ENCODE measurements at places on chromosomes 12 and 14.

GRCh38 chr14:23600322-23600707 lies 21.7 kb upstream of the JPH4 start:
- no peak for DNase-seq

DNA sequence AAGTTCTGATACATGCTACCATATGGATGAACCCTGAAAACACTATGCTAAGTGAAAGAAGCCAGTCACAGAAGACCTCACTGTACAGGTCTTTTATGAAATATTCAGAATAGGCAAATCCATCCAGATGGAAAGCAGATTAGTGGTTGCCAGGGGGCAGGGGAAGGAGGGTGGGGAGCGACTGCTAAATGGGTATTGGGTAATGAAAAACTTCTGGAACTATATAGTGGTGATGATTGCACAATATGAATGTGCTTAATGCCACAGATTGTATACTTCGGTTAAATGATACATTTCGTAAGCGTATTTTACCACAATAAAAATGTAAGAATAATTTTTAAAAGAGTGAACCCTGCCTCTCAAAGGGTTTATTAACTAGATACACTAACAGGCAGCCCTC lies 11.8 kb upstream of the KSR2 start:
- DNase-seq: no peak

- DNase-seq: no peak
These were observed 78.1 kb upstream of the ST8SIA1 start for GRCh38 chr12:22412581-22412980.

DNA sequence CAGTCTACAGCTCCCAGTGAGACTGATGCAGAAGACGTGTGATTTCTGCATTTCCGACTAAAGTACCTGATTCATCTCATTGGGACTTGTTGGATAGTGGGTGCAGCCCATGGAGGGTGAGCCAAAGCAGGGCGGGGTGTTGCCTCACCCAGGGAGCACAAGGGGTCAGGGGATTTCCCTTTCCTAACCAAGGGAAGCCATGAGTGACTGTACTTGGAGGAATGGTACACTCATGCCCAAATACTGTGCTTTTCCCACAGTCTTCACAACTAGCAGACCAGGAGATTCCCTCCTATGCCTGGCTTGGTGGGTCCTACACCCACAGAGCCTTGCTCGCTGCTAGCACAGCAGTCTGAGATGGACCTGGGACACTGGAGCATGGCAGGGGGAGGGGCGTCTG lies 21.0 kb upstream of the ABCC9 start:
- DNase-seq: no peak

DNA sequence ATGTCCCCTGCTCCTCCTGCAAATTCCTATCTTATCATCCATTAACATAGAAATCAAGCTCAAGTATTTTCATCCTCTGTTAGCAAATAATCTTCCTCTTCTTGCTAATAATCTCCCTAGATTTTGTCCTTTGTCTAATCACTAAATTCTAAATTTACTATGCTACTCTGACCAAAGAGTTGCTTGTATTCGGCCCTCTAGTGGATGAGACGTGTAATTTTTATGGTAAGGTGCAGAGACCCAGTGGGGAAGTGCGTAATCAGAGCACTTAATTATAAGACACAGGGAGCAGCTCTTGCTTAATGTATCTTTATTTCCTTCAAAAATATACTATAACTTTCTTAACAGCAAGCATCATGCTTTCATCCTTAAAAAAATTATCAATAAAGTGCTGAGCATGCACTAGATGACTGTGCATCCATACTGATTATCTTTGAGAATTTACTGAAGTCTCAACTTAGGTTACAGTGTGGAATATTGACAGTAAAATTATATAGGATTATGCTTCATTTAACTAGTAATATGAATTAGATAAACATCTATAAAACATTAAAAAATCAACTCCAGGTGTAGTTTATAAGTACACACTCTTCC lies 212.6 kb downstream of the SLC16A7 start:
- DNase-seq: peak; percentile 66

DNA sequence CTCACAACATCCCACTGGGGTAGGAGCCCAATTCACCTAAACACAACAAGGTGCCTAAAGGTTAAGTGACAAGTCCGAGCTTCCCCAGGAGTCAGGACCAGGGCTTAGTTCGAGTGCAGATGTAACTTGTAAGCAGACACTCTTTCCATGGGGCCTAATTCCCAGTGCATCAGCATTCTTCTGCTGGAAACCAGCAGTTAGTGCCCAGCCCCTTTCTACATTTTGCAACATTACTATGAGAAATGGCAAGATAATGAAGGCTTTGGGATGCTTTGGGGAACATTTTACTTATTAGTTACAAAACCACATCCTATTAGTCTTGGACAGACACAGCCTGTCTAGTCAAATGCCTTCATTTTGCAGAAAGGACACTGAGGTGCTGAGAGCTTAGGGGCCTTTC lies 179.8 kb downstream of the CALM1 start:
- peak; percentile 63 for DNase-seq

- DNase-seq: no peak
These were observed 2.9 kb upstream of the P2RX7 start for GRCh38 chr12:121129811-121130147.

DNA sequence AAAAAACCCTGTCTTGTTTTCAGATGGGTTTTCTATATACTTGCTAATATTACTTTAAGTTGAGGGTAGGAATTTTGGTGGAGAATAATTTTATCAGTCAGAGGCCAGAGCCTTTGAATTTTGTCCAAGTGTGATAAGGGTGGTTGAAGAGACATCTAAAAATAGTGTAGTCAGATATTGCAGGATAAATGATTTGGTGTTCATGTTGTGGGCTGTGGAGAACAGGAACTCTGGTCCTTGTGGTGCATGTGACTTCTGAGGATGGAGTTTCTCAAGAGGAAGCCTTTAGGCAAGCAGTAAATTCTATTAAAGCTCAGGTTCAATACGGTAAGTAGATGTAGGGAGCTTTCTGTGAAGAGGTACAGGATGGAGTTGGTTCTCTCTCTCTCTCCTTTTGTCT lies 2.8 kb downstream of the ADAM21 start:
- DNase-seq: no peak

DNA sequence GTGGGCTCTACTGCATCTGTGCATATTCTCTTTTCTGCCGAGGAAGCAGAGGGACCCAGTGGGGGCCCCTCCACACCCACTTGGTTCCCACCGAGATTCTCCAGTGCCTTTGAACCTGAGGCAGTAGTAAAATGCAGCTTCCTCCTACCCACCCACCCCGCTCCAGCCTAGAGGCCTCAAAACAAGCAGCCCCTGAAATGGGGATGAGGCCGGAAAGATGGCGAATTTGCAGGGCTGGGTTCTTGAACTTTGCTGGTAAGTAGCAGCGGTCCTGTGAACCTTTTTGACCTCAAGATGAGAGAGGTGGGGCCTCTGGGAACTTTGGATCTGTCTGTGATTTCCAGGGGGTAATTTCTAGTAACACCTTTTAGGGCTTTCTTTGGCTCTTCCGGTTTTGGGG lies 15.4 kb downstream of the PLEKHG3 start:
- no peak for DNase-seq

DNA sequence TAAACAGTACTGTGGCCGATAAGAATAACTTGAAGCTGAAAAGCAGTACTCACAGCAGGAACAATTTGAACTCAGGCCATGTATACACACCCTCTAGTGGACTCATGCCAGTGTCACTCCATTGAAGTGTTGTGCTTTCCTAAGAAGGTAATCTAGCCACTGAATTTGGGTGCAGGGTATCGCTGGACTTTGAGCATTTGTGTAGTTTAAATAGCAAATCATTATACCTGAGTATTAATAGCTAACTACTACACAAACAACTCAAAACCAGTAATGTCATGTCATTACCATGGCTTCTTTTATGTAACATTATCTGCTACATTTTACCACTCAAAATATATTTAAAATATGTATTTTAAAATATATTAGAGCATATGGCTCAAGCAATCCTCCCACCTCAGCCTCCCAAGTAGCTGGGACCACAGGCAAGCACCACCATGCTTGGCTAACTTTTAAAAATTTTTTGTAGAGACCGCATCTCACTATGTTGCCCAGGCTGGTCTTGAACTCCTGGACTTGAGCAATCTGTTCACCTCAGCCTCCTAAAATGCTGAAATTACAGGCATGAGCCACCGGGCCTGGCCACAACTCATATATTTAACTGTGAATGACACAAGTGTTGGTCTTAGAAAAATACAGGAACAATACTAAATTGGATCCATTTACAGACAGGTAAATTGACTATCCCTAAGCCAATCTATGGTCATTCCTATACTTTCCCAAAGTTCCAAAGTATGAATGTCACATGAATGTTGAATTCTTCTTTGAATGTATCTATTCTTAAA lies 25.6 kb upstream of the ARID4A start:
- DNase-seq: peak; percentile 84

DNA sequence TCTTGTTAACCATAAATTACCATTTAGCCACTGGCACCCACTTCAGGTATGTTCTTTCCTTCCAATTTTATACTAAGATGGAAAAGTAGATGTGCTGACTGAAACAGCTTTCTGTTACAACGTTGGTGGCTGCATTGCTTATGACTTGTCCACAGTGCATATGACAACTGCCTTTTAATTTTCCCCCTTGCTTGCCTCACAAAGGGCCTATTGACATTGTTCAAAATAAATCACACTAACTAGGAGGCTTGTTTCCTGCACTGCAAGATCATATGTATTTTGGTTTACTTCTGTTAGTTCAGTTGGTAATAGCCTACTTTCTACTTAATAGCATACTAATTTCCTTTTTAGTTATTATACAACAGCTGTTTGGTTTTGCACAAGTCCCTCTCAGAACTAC lies 55.4 kb downstream of the SCAF11 start:
- no peak for DNase-seq

DNA sequence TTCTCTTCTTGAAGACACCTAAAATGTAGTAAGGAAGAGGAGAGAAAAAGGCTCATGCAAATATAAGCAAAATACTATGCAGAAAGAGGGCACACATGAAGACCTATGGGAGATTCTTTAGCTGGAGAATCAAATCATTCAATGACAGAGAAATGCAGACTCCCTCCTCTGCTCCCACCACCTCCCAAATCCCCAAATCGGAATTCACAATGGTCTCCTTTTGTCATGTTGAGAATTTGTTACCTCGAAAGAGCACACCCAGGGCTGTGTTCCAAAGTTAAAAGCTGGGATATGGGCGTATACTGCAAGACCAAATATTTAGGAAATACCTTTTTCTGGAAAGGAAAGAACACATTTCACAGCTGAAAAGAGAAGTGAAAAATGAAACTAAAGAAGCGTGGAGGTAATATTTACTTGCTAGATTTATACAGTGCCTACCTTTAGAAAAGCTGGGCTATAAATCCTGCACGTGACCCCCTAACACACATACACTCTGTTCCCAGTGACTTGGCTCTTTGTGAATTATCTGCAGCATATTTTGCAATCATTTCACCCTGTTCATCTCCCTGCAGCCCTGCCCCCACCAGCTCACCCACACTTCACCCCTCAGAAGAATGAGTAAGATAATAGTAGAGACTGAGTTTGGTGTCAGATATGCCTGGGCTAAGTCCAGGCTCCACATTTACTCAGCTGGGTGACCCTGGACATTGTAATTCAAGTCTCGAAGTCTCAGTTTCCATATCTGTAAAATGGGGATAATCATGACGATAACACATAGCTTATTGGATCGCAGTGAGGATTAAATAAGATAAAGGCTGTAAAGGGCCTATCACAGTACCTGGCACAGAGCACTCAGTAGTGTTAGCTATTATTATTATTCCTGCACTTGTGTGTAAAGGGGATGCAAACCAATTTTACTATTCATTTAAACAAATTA lies 2.9 kb upstream of the CACNA1C start:
- peak; percentile 36 for DNase-seq

DNA sequence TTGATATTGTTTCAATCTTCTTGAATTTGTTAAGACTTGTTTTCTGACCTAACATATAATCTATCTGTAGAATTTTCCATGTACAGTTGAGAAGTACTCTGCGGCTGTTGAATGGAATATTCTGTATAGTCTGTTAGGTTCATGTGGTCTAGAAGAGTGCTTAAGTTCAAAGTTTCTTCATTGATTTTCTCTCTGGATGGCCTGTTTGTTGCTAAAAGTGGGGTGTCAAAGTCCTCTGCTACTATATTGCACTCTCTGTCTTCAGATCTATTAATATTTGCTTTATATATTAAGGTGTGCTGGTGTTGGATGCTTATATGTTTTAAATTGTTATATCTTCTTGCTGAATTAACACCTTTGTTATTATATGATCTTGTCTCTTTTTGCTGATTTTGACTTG lies 290.9 kb upstream of the STXBP6 start:
- no peak for DNase-seq

DNA sequence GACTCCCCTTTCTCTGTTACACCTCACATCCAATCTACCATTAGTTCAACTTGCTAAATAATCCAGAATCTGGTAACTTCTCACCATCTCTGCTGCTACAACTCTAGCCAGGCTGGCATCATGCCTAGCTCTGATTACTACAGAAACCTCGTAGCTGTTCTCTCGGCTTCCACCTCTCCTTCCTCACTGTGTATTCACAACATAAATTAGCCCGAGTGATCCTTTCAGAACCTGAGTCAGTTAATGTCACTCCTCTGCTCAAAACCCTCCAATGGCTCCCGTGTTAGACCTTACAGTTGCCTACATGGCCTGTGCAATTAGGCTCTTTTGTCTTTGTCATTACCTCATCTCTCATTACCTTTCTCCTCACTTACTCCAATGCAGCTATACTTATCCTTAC lies 139.4 kb downstream of the PDE3A start:
- peak; percentile 46 for DNase-seq

GRCh38 chr14:89243741-89244140 lies 173.3 kb downstream of the FOXN3 start:
- DNase-seq: no peak

- DNase-seq: peak; percentile 20
These were observed 30.6 kb upstream of the NFKBIA start for GRCh38 chr14:35435177-35435576.

DNA sequence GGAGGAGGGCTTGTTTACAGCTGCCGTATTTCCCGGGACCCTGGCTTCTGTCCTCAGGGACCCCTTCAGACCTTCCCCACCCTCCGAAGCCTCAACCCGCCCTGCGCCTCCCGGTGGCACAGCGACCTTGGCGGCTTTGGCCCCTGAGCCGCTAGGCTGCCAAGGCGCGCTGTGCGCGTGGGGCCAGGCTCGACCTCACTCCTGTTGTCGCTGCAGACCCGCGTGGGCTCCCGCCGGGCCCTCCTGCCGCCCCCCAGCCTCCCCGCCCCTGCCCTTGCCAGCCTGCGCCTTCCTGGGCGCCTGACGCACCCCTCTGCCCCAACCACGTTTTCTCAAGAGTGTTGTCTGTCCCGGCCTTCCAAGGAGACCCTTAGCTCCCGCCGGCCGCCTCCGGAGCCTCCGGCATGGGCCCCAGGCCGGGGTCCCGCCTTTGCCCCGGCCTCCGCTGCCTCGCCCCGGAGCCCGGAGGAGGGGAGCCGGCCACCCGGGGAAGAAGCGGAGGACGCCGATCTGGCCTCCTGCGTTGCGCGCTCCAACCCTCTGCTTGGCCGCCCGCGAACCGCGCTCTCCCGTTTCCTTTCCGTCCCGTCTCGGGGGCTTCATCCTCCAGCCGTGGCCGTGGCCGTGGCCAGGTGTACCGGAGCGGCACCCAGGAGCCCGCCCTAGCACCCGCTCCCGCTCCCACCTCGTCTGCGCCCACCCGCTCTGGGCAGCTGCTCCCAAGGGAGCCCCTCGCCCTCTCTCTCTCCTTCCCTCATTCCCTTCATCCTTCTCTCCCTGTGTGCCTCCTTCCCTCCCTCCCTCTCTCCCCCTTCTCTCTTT lies 19.9 kb downstream of the PPP2R5C start:
- DNase-seq: no peak
